ENCODE measurements at places on chromosomes 6 and 20.

DNA sequence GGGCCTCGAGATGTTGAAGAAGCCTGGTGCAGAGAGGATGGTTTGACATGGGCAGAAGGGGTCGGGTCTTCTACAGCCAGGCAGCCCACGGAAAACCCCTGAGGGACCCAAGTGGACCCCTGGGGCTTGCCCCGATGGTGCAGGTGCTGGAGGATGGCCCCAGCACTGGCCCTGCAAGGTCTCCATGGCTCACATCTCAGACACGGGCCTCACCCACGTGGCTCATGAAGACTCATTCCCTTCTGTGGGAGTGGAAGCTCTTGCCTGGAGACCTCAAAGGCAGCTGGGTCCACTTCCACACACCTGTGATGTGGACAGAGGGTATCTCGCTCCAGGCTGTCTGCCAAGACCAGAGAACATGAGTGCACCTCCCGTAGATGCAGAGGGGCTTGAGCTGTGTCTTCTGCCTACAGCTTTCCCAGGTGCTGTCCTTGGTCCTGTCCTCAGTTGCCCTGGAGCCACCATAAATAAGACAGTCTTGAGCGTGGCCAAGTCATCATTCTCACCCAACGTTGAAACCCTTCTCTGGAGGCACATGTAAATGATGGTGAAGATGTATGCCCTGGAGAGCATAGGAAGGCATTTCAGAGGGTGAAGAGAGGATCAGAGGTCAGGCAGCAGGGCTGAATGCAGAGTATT is 108.0 kb downstream of the SYNDIG1 start:
- DNase-seq, result no peak

DNA sequence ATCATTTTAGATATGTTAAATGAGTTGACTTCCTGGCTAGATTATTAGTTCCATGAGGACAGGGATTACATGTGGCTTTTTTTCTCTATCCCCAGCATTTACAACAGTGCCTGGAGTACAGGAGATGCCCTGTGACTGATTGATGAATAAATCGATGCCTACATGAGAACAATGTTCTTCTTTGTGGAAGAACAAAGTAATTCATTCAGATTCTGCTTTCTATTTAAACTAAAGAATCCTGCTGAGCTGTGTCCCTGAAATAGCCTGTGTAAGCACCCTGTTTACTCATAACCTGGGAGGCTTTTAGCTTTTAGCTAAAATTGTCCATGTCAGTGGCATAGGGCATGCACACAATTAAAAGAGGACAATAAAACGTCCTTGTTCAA is 125.1 kb upstream of the BTBD3 start:
- no peak for DNase-seq

DNA sequence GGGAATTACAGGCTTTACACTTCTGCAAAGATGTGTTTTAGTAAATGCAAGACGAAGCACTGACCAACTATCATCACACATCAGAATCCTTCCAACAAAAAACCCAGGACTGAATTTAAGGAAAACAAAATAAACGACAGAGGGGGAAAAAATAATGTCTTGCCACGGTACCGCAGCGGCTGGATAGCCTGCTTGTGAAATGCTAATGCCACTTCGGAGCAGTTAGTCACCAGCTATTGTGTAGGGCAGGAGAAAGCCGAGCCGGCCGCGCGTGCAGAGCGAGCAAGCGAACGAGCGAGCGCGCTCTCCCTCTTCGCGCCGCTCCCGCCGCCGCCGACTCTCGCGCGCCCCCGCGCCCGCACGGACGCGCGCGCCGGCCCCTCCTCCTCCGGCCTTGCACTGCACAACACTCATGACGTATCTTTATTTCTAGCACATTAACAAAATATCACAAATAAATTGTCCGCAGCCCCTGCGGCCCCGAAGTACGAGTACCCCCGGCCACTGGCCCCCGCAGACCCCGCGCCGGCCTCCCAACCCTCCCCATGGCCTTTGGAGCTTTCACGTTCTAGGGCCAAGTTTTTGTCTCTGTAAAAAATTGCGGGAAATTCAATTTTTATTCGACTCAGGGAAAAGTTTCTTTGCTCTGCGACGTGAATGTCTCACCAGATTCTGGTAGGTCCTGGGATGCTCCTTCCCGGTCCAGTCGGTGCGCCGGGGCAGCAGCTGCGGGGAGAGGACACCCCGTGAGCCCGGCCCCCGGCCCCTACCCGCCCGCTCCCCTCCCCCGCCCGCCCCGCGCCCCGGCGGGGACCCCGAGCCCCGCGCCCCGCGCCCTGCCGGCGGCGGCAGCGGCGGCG is 1.0 kb downstream of the PHIP start:
- peak; percentile 85 for DNase-seq

DNA sequence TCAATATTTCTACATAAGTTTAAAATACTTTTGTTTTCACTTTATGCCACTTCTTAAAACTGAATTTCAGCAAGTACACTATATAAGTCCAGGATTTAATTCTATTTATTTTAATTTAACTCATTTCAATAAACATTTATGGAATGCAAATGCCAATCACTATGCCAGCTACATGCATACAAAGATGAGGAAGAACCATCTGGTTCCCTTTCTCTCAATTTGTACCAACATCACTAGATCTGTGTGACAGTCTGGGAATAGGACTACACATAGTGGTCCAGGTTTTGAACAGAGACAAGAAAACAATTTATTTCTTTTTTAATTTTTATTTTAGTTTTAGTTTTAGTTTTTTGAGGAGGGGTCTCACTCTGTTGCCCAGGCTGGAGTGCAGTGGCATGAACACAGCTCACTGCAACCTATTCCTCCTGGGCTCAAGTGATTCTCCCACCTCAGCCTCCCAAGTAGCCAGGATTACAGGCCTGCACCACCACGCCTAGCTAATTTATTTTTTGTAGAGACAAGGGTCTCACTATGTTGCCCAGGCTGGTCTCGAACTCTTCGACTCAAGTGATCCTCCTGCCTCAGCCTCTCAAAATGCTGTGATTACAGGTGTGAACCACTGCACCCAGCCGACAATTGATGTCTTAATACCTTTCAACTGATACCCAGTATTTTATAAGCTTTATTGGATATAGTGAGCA is 35.8 kb downstream of the TRIM27 start:
- DNase-seq, result no peak

DNA sequence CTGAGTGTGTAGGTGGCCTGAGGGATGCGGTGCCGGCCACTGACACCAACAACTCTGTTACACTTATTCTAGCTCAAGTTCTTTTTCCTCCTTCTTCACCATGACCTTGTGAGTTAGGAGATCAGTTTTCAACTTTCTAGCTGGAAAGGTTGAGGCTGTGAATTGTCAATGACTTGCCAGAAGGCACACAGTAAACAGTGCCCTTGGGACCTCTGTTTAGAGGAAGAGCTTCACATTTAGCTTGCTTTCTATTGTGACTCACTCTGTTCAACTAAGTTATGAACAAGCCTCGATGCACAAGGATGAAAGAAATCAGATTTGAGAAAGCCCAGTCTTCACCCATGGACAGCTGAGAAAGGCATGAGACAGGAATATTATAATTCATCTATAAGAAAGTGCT is 455.6 kb downstream of the MAFB start:
- no peak for DNase-seq

DNA sequence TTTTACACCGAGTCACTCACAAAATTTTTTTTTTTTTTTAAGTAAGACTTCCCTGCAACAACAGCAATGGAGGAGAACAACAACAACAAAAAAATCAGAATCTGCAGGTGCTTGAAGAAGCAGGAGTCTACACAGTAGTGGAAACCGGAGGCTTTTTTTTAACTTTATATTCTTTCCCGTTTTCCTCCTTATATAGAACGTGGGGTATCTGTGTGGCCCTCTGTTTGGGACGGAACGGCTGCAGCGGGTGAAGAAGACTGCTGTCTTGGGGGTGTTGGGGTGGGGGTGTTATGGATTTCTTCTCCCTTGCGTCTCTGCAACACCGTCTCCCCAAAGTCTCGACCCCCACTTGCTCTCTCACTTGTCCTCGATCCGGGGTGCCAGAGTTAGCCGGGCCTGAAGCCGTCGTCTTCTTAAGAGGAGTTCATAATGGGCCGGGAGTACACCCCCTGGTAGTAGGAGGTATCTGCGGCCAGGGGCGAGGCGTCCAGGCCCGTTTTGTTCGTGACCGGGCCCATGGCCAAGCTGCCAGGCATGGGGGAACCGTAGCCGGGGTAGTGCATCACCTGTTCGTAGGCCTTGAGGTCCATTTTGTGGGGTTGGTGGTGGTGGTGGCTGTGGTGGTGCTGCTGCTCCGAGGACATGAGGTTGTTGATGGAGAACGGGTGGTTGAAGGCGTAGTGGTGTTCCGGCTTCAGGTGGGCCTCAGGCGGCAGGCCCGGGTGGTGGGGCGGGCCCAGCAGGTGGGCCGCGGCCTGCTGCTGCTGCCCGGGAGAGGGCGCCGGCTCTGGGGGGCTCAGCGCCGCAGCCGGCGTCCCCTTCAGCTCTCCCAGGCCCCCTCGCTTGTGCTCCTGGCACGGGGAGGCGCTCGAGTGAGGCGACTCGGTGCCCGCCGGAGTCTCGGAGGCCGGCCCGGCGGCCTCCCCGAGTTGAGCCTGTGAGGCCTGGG is 2.7 kb downstream of the FOXA2 start:
- DNase-seq, result no peak

DNA sequence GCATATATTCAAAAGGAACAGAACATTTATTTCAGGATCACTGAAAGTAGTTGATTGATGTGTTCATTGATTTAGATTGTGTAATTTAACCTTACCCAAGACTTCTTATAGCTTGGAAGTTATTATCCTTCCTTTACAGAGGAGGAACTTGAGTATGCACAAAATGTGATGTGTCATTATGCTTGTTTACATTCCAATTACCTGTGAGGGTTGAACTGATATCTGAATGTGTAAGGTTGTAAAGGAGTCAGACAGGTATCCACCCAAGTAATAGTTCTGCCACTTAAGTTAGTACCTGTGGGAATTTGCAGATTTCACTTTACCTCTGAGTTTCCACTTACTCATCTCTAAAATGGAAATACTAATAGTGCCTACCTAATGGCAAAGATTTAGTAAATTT is 668.2 kb downstream of the DOK5 start:
- DNase-seq, result no peak

DNA sequence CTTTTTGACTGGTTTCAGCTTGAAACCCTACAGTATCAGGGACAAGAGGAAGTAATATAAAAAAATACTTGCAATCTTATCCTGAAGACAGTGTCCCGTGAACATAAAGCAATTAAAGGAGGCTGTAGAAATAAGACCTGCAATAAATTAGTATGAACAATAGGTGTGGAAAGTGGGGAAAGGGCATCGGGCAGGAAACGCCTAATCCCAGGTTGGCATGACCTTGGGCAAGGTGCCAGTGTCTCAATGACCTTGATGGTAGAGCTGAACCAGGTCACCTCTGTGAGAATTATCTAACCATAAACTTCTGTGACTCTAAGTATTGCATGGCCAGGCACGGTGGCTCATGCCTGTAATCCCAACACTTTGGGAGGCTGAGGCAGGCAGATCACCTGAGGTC is 115.2 kb downstream of the LY86 start:
- no peak for DNase-seq

- no peak for DNase-seq
These were observed 166.8 kb downstream of the SAMD5 start for GRCh38 chr6:147675281-147675680.

- no peak for DNase-seq
These were observed 191.7 kb upstream of the NOX3 start for GRCh38 chr6:155647354-155647753.

- DNase-seq, result no peak
These were observed 80.3 kb downstream of the GJA1 start for GRCh38 chr6:121515630-121516265.

GRCh38 chr6:22589118-22589517 is 19.8 kb downstream of the HDGFL1 start:
- no peak for DNase-seq

DNA sequence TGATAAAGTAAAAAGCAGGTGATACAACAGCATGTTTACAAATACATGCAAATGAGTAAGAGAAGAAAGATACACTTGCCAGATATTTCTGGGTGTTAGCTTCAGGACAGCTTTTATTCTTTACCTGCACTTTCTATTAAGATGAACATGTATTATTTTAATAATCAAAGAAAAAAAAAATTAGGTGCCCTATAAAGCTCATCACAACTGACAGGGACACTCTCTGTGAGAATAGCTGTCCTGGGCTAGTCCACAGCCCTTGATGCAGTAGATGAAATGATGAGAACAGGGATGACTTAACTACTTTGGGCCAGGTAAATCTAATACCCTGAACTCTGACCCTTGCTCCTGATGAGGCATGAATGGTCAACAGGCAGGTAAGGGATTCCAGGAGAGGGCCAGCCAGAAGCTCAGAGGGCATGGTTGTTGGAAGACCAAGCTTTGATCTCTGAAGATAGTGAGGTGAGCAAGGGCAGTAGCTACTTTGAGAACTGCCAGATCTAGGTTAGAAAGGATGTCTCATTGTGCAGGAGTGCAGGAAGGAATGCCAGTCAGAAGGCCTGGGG is 15.6 kb downstream of the NSFL1C start:
- no peak for DNase-seq

- no peak for DNase-seq
These were observed 51.1 kb downstream of the TCP11 start for GRCh38 chr6:35089935-35090505.

- no peak for DNase-seq
These were observed 302.4 kb upstream of the POU3F2 start for GRCh38 chr6:98532004-98532403.

GRCh38 chr6:130365166-130366106 is at the start of gene TMEM200A:
Gene TMEM200A, plus strand, starts transcription at chr6:130366017. Its CDS starts 74,406 bp downstream, at chr6:130440423.
- DNase-seq, result peak; percentile 62

- DNase-seq, result no peak
These were observed 23.1 kb upstream of the MICB start for GRCh38 chr6:31474871-31475286.

GRCh38 chr6:151488226-151488625 is 5.6 kb upstream of the CCDC170 start:
- no peak for DNase-seq

DNA sequence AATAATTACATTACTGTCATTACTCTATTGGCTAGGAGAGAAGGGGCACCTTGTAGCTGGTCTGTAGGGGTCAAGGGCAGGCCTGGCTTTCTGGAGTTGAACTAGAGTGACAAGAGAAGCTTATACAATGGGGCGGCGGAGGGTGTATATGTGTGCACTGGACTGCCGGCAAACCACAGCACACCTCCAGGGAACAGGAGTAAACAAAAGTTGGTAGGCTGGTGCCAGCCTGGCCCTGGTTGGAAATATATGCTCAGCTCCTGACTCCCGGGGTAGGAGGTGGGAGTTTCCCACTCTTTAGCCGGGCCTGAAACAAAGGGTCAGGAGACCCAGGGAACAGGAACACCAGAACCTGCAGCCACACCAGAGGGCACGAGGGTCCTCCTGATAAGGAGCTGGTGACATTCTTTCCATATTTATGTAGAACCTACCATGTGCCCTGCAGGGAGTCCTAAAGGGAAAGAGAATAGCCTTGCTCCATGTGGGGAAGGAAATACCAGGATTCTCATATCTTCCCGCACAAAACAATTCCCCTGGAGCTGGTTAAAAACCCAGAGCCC is 5.1 kb downstream of the C6orf132 start:
- DNase-seq, result no peak

- no peak for DNase-seq
These were observed 103.6 kb downstream of the PAX1 start for GRCh38 chr20:21808863-21809664.

DNA sequence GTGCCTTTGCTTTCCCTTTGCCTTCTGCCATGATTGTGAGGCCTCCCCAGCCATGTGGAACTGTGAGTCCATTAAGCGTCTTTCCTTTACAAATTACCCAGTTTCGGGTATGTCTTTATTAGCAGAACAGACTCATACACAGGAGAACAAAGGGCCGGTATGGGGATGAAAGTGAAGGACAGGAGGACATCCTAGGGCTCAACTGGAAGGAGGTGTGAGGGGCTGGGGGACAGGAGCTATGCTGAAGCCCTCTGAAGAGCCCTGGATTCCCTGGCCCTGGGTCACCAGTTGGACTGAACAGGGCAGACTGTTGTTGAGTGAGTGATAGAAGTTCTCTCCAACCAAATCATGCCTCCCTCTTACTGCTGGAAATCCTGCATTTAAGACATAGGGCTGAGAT is 105.8 kb downstream of the SCML4 start:
- DNase-seq, result no peak
